ENCODE measurements at places on chromosomes 7 and 10.

DNA sequence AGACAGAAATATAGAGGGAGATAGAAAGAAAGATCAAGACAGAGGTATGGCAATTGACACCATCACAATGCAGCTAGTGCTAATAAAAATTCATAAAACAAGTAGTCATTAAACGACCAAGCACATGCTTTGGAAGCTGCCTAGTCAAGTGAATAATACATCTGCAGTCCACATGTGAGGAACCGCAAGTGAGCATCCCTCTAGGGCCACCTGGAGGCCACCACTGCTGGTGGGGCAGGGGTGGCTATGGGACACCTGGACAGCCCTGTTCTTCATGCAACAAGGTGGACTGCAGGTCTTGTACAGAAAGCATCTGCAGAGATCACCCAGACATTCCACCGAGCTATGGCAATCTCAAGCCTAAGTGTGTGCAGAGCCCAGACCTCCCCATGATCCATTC lies 451.1 kb upstream of the PFKP start:
- no peak for DNase-seq
- H3K27me3 ChIP-seq, result no peaks in the 10 kb centered on the region
- H3K36me3 ChIP-seq, result no peaks in the 10 kb centered on the region
- H3K4me3 ChIP-seq, result no peak overlapping the region
- H3K27ac ChIP-seq, result no peak overlapping the region

DNA sequence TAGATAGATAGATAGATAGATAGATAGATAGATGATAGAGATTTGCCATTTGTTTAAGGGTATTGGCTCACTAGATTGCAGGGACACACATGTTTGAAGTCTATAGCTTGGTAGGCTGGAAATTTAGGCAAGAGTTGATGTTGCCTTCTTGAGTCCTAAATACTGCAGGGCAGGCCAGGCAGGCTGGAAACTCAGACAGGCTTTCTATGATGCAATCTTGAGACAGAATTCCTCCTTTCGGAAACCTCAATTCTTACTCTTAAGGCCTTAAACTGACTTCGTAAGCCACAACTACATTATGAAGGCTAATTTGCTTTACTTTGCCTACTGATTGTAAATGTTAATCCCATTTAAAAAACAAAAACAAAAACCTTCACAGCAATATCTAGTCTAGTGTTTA lies 322.9 kb upstream of the AKR1E2 start:
- no peaks in the 10 kb centered on the region for H3K27me3 ChIP-seq
- H3K27ac ChIP-seq, result no peak overlapping the region
- no peak for DNase-seq
- H3K4me1 ChIP-seq, result peaks cover 10% of the 10 kb centered on the region
- H3K4me3 ChIP-seq, result no peak overlapping the region

GRCh38 chr7:5279734-5280133 lies 3.0 kb upstream of the SLC29A4 start:
- H3K4me3 ChIP-seq, result no peak overlapping the region
- H3K36me3 ChIP-seq, result no peaks in the 10 kb centered on the region
- H3K27me3 ChIP-seq, result no peaks in the 10 kb centered on the region
- no peak for DNase-seq

- no peak for DNase-seq
- no peak overlapping the region for H3K4me3 ChIP-seq
- H3K36me3 ChIP-seq, result no peaks in the 10 kb centered on the region
Observed at GRCh38 chr10:83603708-83604107, 535.6 kb upstream of the GHITM start.

DNA sequence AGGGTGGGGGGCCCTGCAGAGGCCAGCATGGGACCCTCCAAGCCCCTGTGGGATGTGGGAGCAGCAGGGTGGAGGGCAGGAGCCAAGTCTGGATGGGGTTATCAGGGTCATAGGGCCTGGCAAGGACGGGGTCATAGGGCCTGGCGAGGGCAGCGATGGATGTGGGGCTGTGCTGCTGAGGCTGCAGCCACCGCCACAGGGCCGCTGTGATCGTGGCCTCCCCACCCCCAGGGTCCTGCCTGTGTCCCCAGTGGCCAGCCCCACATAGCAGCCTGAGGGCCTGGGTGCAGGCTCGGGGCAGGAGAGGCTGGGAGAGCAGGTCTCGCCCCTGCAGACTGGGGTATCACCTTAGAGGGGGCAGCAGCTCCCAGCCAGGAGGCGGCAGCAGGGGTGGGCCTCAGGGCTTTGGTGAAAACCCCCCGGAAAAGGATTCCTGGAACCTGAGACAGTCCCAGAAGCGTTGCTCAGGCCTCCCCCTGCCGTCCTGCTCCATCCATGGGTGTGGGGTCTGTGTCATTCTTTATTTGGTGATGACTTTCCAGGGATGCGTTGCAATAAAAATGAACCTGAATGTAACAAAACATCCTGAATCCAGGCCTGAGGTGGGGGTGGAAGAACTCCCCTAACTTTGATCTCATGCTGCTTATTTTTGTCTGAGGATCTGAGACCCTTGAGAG lies 107.3 kb upstream of the SHH start:
- H3K4me1 ChIP-seq, result peaks cover 36% of the 10 kb centered on the region
- no peak for DNase-seq
- no peak overlapping the region for H3K4me3 ChIP-seq
- H3K27me3 ChIP-seq, result no peaks in the 10 kb centered on the region
- no peaks in the 10 kb centered on the region for H3K36me3 ChIP-seq
